ENCODE measurements at places on chromosomes 4 and X.

- no peak for DNase-seq
Observed at GRCh38 chrX:65407157-65407626, 127.4 kb downstream of the LAS1L start.

GRCh38 chr4:63983224-63983623 is 426.0 kb downstream of the TECRL start:
- DNase-seq: no peak

DNA sequence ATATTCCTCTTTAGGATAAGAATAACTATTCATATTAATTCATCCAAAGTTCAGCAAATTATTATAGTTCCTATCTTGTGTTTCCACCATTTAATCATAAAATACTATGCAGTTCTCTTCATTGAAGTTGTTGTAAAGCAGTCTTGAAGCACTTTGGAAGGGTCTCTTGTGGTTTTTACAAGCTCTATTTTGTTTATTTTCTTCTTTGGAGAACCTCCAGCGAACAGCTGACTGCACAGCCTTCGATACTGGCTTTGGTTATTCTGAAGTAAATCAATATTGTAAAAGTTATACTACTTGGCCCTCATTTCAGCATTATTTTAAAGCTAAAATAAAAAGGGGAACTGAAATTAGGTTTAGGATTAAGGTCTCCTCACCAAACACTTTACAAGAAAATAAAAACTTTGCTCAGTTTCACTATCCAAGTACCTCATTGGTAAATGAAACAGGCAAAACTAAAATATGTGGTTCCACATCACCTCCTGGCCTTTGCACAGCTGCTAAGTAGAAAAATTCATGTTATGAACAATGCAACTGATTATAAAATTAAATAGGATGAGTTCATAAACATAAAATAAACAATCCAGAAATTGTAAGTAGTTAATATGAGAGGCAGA is 1629.2 kb upstream of the ADGRL3 start:
- DNase-seq: no peak

- no peak for DNase-seq
Observed at GRCh38 chr4:38491854-38492478, 172.0 kb upstream of the KLF3 start.

GRCh38 chrX:96433409-96434077 is 251.1 kb upstream of the DIAPH2 start:
- no peak for DNase-seq

GRCh38 chr4:54384563-54384962 is 155.5 kb downstream of the PDGFRA start:
- DNase-seq: no peak

DNA sequence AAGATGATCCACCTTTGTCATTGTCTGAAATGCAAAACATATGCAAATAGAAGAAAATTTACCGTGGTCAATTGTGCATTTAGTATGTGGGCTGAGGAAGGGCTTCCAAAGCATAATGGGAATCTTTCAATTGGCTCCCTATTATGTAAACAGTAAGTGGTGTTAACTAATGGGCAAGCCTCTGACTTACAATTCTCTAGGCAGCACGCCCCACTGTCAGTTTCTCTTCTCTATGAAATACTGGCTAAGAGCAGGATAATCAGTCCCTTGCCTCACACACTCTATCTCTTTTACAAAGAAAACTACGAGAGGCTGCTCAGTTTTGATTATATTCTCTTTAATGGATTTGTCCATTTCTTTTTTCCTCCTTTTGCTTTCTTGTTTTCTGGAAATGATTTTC is 1272.6 kb downstream of the PCDH19 start:
- DNase-seq: no peak

DNA sequence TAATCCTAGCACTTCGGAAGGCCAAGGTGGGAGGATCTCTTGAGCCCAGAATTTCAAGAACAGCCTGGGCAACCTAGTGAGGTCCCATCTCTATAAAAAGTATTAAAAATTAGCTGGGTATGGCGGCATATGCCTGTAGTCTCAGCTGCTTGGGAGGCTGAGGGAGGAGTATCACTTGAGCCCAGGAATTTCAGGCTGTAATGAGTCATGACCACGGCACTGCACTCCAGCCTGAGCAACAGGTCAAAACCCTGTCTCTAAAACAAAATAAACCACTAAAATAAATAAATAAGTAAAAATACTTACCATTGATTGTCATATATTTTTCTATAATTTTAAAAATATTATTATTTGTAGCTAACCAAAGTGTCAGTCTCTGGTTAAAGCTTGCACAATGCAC is 315.6 kb upstream of the SMIM31 start:
- no peak for DNase-seq

GRCh38 chrX:11740794-11741193 is 17.2 kb upstream of the MSL3 start:
- DNase-seq: no peak

DNA sequence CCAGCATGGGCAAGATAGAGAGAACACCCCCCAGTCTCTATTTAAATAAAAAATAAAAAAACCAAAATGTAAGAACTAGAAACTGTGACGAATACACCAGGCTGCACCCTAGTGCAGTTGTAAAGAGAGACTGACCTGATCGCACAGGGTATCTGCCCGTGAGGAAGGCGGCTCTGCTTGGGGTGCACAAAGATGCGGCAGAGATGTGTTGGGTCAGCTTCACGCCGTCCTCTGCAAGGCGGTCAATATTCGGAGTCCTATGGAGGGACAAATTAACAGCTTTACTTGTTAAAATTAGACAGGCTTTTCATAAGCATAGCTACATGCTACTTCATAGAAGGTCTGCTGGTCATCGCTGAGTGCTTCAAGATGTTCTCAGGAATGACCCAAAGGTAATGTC is 26.1 kb upstream of the ARSD start:
- no peak for DNase-seq

- no peak for DNase-seq
Observed at GRCh38 chr4:55633903-55634302, 2.2 kb downstream of the NMU start.

GRCh38 chr4:126603825-126604224 is 1028.9 kb upstream of the INTU start:
- DNase-seq: no peak

GRCh38 chrX:13307041-13307440 is 12.8 kb downstream of the ATXN3L start:
- DNase-seq: no peak

DNA sequence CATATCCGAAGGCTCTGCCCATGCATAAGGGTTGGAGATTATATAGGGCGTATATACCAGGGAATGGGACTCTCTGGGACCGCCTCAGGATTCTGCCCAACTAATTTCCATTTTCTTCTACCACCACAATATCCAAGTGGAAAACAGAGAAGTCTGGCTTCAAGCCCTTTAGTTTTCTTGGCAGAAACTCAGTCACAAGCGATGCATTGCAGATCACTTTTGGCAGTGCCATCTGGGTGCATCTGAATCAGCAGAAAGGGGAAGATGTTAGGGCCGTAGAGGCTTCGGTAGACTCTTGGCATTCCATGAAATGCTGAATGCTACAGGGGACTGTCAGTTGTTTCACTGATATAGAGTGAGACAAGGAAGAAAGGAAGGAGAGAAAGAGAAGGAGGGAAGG is 94.1 kb upstream of the FAM9B start:
- no peak for DNase-seq

DNA sequence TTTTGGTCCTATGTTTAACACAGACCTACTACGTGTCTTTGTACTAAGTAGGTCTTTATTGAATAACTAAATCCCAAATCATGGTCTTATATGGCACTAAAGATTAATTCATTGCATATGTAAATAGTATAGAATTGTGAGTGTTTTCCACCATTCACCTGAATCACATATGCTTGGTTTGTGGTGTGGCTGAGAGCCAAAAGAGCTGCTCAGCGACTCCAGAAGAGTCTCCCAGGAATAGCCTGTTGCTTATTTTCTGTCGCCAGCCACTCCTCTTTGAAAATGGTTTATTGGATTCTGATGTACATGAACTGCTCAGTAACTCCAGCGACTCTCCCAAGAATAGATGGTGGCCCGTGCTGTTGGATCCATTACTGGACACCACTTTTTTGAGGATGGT is 184.5 kb downstream of the CLCN4 start:
- DNase-seq: no peak

GRCh38 chr4:625631-626161 is 323 bp downstream of the PDE6B start:
- DNase-seq: no peak

- peak; percentile 26 for DNase-seq
Observed at GRCh38 chr4:54657551-54658251, at the start of gene KIT. TSS of gene KIT (plus strand) at chr4:54657957. CDS start at chr4:54658015, 58 bp downstream.

DNA sequence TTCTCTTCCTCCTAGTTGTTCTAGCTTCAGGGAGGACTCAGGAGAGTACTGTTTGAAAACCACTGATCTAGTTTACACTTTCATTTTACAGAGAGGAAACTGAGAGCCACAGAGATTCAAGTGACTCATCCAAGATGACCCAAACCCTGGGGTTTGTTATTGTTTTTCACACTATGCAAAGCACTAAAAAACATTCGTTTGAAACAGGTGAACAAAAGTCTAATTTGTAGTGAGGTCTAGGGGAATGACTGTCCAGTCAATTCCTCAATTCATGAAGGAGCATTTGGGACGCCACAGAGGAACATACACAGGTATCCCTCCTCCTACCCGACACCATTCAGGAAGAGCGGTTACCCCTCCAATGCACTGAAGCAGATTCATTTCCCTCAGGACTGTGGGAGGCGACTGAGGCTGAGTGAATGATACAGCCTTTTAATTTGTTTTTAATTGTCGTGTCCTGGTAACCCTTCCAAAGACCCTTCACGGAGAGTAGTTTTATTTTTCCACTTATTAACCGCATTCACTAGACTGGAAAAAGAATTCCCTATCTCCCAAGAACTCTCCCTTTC is 30.3 kb downstream of the TLR10 start:
- DNase-seq: no peak

DNA sequence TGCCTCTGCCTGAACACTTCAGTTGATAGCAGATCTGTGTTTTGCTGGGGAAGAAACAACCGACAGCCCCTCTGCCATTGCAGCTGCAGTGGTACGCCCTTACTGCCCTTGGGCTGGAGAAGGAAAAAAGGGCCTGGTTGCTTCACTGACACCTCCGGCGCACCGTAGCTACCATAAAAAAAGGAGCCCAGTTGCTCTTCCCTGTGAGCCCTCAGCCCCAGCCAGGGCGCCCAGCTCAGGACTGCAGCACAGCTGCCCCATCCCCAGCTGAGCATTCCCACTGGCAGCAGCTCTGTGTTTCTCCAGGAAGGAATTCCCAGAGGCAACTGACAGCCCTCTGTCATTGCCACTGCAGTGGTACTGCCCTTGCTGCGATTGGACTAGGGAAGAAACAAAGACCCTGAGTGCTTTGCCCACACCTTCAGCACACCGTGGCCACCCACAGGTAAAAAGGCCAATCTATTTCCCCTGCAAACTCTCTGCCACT is 142.7 kb downstream of the DKK2 start:
- no peak for DNase-seq

DNA sequence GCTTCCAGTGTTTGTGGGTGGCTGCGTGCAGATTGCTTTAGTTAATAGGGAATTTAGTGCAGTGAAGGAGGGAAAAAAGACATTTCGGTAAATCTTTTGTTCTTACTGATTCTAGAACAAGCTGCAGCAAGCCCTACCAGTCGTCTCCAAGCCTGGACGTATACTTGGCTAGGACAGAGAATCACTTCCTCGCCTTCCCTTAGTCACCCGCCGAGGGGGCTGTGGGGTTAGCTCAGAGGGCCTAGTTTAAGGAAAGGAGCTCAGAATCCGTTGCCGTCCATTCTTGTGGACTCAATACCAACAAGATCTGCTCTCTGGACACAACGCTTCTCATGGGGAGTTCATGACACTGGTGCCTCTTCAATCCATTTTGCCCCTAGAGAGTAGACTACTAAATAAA is 36.3 kb upstream of the FAT1 start:
- no peak for DNase-seq

DNA sequence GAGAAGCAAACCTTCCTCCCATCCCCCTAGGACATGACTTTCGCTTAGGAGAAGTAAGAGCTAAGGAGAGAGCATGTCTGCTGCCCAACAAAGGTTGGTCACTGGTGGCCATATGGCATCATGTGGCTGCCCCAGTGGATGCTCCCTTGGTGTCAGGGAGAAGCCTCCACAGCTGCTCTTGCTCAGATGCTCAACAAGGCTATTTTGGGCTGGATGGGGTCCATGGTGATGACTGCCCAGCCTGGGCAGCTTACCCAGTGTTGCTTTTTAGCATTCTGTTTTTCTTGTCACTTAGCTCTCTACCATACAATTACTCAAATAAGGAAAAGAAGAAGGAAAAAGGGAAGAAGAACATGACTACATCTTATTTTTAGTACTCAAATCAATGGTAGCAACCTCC is 48.9 kb upstream of the PPARGC1A start:
- DNase-seq: no peak

- no peak for DNase-seq
Observed at GRCh38 chrX:72495046-72495445, 77.6 kb downstream of the HDAC8 start.

GRCh38 chr4:17690898-17691297 is 76.5 kb downstream of the MED28 start:
- DNase-seq: no peak

DNA sequence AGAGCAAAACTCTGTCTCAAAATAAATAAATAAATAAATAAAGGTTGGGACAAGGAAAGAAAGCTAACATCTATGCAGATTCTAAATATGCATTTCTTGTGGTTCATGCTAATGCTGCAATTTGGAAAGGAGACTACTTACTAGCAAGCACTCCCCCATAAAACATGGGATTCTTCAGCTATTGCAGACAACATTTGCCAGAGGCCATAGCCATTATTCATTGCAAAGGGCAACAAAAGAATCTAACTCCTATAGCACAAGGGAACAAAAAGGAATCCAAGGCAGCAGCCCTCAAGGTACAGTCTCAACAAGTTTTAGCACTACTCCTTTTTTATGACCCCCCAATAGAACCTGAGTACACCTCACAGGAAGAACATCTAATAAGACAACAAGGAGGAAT is 8.0 kb upstream of the HERC5 start:
- DNase-seq: no peak

- no peak for DNase-seq
Observed at GRCh38 chr4:154741131-154741665, 2.6 kb upstream of the LRAT start.

DNA sequence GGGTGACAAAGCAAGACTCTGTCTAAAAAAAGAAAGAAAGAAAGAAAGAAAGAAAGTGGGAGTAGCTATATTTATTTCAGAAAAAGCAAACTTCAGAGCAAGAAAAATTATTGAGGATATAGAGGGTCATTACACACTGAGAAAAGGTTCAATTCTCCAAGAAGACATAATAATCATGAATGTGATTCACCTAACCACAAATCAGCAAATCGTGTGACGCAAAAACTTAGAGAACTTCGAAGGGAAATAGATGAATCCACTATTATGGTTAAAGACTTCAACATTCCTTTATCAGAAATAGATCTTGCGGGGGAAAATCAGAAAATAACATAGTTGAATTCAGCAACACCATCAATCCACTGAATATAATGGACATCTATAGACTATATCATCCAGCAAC is 219.3 kb upstream of the LDB2 start:
- no peak for DNase-seq

GRCh38 chr4:149534779-149535178 is 280.9 kb downstream of the IQCM start:
- no peak for DNase-seq

Measured in KG1 (cell line).